ENCODE measurements at places on chromosomes 2 and 18. TPM values are rescaled to one million over a fixed set of nuclear protein-coding genes. Genes with fewer than 3 reads are reported as not detected.
A peak's percentile ranks its signal among the peaks of the same experiment; 100 is the strongest.

The GAL3ST2 gene
- 0.89 TPM for total RNA-seq

The SERPINB10 gene
- total RNA-seq: not detected

The PAX8 gene
- total RNA-seq: 0.43 TPM

The MC5R gene
- not detected for total RNA-seq

The REEP1 gene
- 0.23 TPM for total RNA-seq

The RGPD4 gene
- not detected for total RNA-seq

The CKAP2L gene
- total RNA-seq: 30.5 TPM

The ANKZF1 gene
- 216 TPM for total RNA-seq

GRCh38 chr2:238251986-238252385, 12.1 kb upstream of the HES6 start:
- no peaks in the 10 kb centered on the region for H3K4me1 ChIP-seq
- H3K36me3 ChIP-seq: peaks cover 20% of the 10 kb centered on the region
- no peak overlapping the region for H3K27ac ChIP-seq
- H3K4me3 ChIP-seq: no peak overlapping the region
- DNase-seq: no peak

DNA sequence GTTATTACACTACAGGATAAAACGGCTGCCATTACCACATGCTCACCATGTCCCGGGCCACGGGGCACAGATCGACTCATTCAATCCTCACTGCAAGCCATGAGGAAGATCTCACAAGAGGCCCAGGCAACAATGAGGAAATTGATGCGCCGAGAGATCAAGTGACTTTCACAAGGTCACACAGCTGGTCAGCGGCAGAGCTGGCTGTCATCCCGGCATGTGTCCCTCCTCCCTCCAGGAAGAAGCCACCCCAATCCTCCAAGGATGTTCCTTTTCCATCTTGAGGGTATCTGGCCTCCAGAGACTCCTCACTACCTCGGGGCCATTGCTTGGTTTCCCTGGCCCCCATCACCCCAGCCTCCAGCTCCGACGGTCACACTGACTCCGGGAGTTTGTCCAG, 65.3 kb upstream of the GLI2 start:
- DNase-seq: no peak
- peaks cover 1% of the 10 kb centered on the region for H3K36me3 ChIP-seq
- peaks cover 18% of the 10 kb centered on the region for H3K27me3 ChIP-seq
- H3K4me1 ChIP-seq: peaks cover 3% of the 10 kb centered on the region
- no peak overlapping the region for H3K4me3 ChIP-seq

GRCh38 chr2:236177604-236177966, 9.4 kb upstream of the GBX2 start:
- no peak overlapping the region for H3K4me3 ChIP-seq
- peaks cover 3% of the 10 kb centered on the region for H3K4me1 ChIP-seq
- DNase-seq: peak; percentile 64
- no peaks in the 10 kb centered on the region for H3K36me3 ChIP-seq
- H3K27me3 ChIP-seq: peaks cover 64% of the 10 kb centered on the region

- no peak overlapping the region for H3K27ac ChIP-seq
- H3K4me3 ChIP-seq: no peak overlapping the region
- peaks cover 6% of the 10 kb centered on the region for H3K27me3 ChIP-seq
- no peaks in the 10 kb centered on the region for H3K36me3 ChIP-seq
- DNase-seq: peak; percentile 43
Measured at GRCh38 chr2:102703748-102704147, 58.1 kb upstream of the TMEM182 start.

DNA sequence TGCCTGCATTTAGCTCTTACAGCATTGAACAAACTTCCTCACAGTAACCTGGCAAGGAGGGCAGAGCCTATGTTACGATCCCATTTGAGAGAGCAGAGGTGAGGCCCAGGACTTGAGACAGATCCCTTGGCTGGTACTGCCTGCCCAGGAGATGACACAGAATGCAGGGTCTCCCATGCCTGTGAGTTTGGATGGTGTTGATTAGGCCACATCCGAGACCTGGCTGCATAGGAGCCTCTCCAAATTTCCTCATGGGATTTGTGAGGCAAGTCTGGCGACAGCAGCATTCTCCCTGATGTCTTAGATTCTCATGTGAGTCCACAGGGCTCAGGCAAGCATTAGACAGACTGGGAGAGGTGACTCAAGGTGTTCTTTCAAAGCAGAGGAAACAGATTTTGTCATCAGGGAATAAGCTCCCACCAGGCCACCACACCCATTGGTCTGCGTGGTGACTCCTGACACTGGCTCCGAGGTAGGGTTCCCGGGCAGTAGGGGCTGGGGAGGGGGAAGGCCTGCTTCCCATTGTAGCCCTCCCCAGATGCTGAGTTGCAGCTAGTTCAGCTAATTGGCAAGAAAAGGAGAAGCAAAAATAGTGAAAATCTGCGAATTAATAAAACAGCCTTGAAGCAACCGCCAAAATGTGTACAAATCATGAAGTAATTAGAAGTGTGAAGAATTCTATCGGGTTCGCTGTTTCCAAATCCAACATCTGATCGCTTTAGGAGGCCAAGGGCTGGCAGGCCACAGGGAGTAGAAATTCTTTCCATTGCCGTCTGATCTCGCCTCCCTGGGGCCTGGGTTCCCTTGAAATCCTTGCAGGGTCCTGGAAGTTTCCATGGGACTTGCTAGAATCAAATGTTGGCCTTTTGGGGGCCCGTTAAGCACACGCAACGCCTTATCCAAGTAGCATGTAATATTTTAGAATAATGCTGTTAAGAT, 68.0 kb downstream of the MAPK4 start:
- H3K27me3 ChIP-seq: peaks cover 8% of the 10 kb centered on the region
- DNase-seq: no peak
- no peaks in the 10 kb centered on the region for H3K36me3 ChIP-seq
- H3K27ac ChIP-seq: no peak overlapping the region
- no peaks in the 10 kb centered on the region for H3K4me1 ChIP-seq

GRCh38 chr2:219426534-219427136, 8.0 kb upstream of the SPEG start:
- H3K27ac ChIP-seq: no peak overlapping the region
- H3K27me3 ChIP-seq: peaks cover 2% of the 10 kb centered on the region
- no peaks in the 10 kb centered on the region for H3K4me1 ChIP-seq

DNA sequence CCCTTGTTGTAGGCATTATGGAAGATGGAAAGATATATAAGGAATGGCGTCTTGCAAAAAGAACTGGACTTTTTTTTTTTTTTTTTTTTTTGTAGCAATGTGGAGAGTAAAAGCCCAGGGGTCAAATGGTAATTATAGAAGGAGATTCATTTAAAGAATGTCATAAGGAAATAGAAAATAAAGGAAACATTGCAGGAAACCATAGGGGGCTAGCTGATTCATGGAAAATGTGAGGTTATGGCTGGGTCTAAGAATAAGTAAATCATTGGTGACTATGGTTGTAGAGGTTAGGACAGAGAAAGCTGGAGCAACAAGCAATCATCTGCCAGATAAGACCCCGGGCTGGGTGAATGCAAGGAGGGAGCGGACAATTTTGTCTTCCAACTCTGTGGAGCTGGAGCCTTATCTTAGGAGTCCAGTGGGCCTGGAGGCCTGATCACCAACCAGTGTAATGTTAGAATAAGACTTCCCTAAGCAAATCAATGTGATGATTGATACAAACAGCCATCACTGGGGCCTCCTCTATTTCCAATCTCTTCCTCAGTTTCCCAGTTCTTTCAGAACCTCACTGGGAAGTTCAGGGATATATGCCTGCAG, 201.2 kb upstream of the TNP1 start:
- no peaks in the 10 kb centered on the region for H3K4me1 ChIP-seq
- H3K36me3 ChIP-seq: no peaks in the 10 kb centered on the region
- peaks cover 7% of the 10 kb centered on the region for H3K27me3 ChIP-seq

- no peaks in the 10 kb centered on the region for H3K27me3 ChIP-seq
- H3K27ac ChIP-seq: no peak overlapping the region
- no peak for DNase-seq
- no peaks in the 10 kb centered on the region for H3K36me3 ChIP-seq
Measured at GRCh38 chr18:7304061-7304370, 73.1 kb downstream of the LRRC30 start.

GRCh38 chr2:233100192-233100998, 40.3 kb downstream of the INPP5D start:
- peak overlapping the region; percentile 84 for H3K27ac ChIP-seq
- H3K4me1 ChIP-seq: peaks cover 61% of the 10 kb centered on the region
- DNase-seq: peak; percentile 94
- peaks cover 31% of the 10 kb centered on the region for H3K36me3 ChIP-seq

DNA sequence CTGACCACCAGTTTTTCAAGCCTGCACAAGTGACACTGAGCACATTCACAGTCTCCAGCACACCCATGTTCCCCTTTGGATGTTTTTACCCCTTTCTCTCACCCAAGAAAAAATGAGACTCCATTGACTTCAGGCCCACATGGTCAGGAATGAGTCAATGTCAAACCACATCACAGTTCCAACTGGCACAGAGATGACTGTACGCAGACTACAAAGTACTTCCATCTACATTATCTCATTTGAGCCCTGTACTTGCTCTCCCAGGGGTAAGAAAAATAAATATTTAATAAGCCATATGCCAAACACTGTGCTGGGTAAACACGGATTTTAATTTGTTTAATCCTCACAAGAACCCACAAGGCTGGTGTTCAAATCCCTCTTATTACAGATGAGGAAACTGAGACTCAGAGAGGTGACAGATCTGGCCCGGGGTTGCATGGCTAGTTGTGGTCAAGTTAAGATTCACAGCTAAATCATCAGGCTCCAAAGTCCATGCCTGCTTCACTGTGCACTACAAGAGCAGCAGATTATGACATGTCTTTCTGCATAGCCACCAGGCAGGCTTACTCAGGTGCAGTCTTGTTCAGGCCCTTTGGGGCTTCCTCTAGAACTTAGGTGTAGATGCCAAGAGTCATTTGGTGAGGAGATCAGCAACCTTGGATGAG, 106.1 kb downstream of the TXNL1 start:
- H3K27ac ChIP-seq: no peak overlapping the region
- H3K27me3 ChIP-seq: peaks cover 7% of the 10 kb centered on the region
- no peaks in the 10 kb centered on the region for H3K36me3 ChIP-seq
- peaks cover 6% of the 10 kb centered on the region for H3K4me1 ChIP-seq
- peak; percentile 49 for DNase-seq
- no peak overlapping the region for H3K4me3 ChIP-seq

- no peaks in the 10 kb centered on the region for H3K27me3 ChIP-seq
- no peaks in the 10 kb centered on the region for H3K4me1 ChIP-seq
- H3K4me3 ChIP-seq: no peak overlapping the region
- no peak overlapping the region for H3K27ac ChIP-seq
- DNase-seq: no peak
- H3K36me3 ChIP-seq: no peaks in the 10 kb centered on the region
Measured at GRCh38 chr2:235634435-235635158, 140.8 kb downstream of the AGAP1 start.

- no peak overlapping the region for H3K4me3 ChIP-seq
- no peaks in the 10 kb centered on the region for H3K4me1 ChIP-seq
- DNase-seq: no peak
- H3K27ac ChIP-seq: no peak overlapping the region
- peaks cover 6% of the 10 kb centered on the region for H3K27me3 ChIP-seq
Measured at GRCh38 chr2:25122367-25122766, 46.0 kb downstream of the POMC start.

DNA sequence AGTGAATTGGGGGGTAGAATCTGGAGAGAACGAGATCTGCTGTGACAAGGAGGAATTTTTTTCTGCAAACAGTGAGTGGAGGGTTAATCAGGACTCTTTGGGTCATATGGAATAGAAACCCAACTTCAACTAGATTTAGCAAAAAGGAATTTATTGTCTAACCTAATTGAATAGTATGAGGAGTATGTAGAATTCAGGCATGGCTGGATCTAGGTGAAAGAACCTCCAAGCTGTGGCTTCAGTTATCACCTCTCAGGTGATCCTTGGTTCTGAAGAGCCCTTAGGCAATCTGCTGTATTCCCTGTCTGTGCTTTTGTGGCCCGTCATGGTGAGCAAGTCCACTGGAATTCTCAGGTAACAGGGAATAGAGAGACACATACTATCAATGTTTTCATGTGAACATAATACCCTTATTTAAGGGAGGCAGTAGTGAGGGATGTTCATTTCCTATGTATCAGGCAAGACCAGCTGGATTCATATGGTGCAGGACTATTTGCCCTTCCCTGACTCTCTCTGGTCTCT, 164.7 kb downstream of the ALPK2 start:
- DNase-seq: no peak
- H3K27me3 ChIP-seq: peaks cover 3% of the 10 kb centered on the region
- H3K4me1 ChIP-seq: no peaks in the 10 kb centered on the region
- H3K36me3 ChIP-seq: no peaks in the 10 kb centered on the region
- H3K4me3 ChIP-seq: no peak overlapping the region

DNA sequence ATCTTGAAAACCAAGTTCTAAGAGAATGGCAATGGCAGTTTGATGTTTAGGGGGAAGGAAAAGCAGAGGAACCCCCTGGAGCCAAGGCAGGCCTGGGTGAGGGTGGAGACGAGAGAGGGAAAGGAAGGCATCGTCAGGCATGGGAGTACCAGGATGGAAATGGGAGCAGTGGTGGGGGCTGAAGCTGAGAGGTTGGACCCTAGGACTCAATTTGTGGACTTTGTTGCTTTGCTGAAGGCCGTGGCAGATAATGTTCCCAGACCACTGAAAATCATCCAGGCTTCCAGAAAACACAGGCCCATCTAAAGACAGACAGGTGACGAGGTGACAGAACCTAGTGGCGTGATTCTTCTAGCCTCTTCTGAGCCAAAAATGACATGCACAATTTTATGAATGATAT, 4.9 kb downstream of the NPAS2 start:
- H3K36me3 ChIP-seq: peaks cover 6% of the 10 kb centered on the region
- peaks cover 10% of the 10 kb centered on the region for H3K4me1 ChIP-seq
- no peak overlapping the region for H3K27ac ChIP-seq
- H3K27me3 ChIP-seq: peaks cover 11% of the 10 kb centered on the region
- no peak overlapping the region for H3K4me3 ChIP-seq
- DNase-seq: no peak

DNA sequence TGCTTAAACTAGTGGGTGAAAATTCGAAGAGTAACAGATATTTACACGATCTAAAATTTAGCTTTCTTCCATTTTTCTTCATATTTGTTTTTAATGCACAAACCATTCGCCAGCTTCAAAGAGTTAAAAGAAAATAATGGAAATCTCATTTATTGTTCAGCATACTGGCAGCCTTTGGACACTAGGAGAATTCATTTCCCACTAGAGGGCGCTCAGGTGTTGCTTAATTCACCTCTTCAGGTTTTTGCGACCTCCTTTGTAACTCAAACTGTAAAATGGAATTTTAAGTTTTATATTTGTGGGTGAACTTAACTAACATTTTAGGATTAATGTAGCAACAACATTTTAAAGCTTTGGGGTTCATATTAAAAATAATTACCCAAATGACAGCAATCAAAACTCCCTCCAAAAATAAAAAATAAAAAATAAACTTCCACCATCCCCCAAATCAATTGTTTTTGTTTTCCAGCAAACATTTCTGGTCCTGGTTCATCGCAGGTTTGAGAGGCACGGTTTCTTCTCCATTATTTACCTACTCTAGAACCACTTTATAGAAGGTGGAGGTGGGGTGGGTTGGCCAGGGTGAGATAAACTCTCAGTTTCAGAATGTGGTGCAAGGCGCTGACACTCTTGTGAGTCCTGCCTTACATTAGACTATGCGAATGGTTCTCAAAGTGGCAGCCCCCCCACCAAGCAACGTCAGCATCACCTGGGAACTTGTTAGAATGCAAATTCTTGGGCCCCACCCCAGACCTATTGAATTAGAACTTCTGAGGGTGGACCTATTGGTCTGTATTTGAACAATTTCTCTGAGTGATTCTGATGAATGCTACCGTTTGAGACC, 24.7 kb upstream of the PNPT1 start:
- no peak overlapping the region for H3K27ac ChIP-seq
- no peaks in the 10 kb centered on the region for H3K4me1 ChIP-seq
- DNase-seq: peak; percentile 72
- H3K4me3 ChIP-seq: no peak overlapping the region

Data from activated CD8-positive, alpha-beta T cell treated with anti-CD3 and anti-CD28 coated beads for 36 hours (primary cell).